ENCODE measurements at places on chromosomes 7 and 10. TPM values are rescaled to one million over a fixed set of nuclear protein-coding genes. Genes with fewer than 3 reads are reported as not detected.

HTR5A gene
- total RNA-seq, result not detected

ZNF365 gene
- 4.2 TPM for total RNA-seq

NAT16 gene
- total RNA-seq, result not detected

RBM20 gene
- total RNA-seq, result 2.3 TPM

PLOD3 gene
- total RNA-seq, result 130 TPM

LRRC4 gene
- not detected for total RNA-seq

DNA sequence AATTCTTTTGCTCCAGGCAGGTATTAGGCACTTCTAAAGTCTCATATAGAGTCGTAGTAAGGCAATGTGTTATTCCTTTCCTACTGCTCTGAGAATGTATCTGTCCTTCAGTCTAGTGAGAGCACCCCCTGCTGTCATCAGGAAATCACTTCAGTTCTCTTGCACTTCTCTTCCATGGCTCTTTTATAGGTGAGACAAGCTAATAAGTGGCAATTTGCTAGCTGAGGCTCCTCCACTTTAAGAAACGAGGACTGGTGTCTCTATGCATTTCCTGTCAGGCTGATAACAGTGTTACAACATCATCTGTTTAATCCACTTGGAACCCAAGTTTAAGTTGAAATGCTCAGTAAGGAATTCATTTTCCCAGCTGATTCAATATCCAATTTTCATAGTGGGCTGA lies 350.6 kb downstream of the TFEC start:
- peak; percentile 25 for DNase-seq

DNA sequence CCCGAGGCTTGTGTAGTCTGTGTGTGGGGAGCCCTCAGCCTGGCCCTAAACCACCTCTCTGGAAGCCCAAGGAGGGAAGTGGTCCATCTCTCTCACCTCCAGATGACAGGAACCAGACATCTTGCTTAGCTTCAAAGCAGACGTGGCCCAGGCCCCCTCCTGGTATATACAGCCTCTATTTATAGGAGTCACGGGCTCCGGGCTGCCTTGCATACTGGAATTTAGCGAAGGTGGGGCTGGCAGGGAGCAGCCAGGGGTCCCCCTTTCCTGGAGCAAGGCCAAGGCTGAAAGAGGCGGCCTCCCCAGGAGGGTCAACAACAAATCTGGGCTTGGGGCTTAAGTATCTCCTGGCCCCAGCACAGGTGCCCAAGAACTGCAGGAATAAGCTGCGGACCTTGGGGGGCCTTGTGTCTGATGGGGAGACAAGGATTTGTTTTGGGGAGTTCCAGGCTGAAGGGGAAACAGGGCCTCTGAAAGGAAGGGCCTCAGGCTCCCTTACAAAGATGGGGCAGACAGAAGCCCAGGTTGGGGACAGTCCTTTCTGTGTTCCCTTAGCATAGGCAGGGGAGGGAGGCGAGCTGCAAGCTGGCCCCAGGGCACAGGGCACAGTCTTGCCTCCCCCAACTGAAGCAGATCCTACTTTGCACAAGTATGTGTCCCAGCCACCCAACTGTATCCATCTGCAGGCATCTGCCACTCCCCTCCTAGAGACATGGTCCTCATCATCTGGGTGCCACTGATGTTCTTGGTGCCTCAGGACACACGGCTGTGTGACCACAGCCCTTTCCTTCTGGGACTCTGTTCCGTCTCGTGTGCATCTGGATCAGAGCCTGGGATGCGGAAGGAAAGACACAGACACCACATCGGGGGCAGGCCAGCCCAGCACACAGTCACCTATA lies 11.9 kb downstream of the ZCCHC24 start:
- DNase-seq, result no peak

- DNase-seq, result no peak
Measured at GRCh38 chr7:156792611-156793010, 100.4 kb downstream of the LMBR1 start.

DNA sequence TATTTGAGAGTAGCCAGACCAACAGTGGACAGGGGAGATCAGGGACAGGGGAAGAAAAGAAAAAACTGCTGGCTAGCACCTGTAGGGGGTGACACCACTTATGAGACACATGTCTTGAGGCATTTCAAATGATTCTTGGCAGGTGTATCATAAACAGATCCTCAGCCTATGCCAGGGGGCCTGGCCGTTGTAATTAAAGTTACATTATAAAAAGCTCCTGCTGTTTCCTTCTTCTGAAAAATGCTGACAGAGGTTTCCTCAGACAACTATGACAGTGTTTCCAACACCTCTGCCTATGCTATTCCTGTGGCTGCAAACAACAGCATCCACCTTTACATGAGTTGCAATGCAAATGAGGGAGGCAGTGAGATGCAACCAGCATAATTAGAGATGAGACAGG lies 281.0 kb upstream of the PTER start:
- no peak for DNase-seq

- no peak for DNase-seq
Measured at GRCh38 chr10:98106531-98106930, 27.9 kb upstream of the R3HCC1L start.

- DNase-seq, result no peak
Measured at GRCh38 chr10:20999699-21000098, 102.6 kb upstream of the NEBL start.

GRCh38 chr7:42233171-42233570 lies 3.8 kb downstream of the GLI3 start:
- DNase-seq, result no peak

- DNase-seq, result no peak
Measured at GRCh38 chr7:2689951-2690705, 2.1 kb downstream of the AMZ1 start.

DNA sequence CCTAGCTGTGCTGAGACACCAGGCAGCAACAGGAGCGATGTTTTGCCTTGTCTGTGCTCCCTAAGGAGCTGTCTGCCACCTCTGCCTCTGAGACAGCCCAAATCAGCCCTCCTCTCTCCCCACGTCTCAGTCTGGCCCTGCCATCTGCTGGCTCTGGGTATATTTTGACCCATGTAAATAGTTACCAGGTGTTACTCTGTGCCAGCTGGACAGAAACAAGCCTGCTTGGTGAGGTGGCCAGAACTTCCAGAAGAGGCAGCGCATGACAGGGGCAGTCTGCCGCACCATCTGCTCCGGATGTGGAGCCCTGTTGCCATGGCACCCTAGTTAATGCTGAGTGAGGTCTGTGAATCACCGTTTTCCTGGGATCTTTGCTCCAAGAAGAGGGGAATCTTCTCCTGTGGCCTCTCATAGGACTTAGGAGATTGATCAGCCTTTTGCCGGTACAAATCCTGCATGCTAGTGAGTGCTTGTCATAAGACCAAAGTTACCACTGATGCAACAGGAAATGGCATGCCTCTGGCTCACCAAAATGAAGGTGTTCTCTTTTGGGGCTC lies 31.8 kb downstream of the GSTO2 start:
- DNase-seq, result peak; percentile 92

DNA sequence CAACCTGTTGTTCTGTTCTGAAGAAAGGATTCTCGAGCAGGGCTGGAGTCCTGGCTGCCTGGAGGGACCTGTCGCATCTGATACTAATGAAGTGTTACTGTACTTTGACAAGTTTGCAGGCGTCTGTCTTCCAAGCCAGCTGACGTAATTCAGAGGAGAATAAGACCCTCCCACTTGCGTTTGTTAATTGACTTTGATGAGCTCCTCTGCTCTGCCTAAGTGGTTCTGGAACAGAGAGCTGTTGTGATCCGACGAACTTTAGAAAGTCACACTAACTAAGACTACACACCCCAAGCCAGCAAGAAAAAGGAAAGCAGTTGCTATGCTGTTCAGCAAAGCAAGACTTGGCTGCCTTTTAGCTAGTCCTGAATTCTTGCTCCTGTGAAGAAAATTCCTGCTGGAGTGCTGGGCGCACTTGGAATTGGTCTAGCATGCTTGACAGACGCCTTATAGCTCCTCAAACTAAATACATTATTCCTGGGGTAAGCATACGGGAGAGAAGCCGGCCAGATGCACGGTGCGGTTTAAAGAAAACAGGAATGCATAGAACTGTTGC lies 200.3 kb downstream of the CACNB2 start:
- DNase-seq, result no peak

DNA sequence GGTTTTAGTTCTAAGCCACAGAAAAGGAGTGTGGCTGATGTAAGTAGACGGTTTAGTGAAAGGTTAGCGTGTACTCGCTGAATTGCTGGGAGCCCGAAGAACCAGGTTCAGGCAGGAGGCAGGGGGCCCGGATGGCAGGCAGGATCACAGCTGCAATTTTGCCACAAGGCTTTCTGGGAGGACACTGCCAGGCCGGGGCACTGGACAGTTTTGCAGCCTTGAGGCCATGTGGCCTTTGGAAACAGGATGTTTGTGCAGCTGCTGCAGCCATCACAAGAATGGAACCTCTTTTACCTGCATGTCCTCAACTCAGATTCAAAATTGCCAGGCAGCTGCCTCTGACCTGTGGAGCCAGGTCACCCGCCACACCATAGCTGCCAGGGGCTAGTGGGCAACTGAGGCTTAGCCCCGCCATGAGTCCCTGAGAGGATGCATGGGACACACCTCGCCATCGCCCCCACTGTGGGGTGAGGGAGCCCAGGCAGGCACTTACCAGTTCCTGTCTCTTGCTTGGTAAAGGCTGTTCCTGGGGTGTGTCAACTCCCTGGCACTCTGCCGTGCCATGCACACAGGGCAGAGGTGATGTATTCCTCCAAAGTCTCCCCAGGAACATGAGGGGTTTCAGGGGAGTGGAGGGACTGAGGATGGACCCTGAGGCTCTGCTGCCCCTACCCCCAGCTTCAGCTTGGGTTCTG lies 188.6 kb downstream of the RPS24 start:
- DNase-seq, result no peak

GRCh38 chr10:32788359-32788758 lies 169.7 kb downstream of the ITGB1 start:
- no peak for DNase-seq

DNA sequence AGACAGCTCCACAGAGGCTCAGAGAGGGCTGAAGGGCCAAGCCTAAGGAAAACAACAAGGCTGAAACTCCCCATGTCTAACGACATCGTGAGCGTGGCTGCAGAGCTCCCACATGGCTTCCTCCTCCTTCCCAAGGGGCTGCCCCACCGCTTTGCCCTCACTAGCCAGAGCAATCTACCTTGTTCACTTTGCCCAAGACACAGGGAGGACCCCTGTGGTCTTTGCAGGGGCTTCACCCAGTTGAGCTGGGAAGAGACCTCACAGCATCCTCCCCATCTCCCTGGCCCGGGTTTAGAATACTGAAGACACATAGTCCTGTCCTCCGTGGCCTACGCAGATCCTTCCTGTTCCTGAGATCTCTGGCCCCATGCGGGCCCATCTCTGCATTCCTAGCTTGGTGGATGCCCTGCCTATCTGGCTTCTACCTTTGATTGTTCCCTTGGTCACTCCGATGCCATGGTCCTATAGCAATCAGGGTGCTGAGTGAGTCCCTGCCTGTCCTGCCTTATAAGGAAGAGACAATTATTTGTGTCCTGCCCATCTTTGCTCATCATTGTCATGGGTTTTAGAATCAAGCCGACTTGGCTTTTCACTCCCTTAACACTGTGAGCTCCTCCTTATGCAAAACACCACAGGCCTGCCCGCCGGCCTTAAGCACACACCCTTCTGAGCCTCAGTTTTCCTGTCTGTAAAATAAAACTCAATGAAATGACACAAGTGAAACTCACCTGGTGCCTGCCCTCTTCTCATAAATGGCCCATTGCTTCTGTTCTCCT lies 73.2 kb downstream of the PARP12 start:
- DNase-seq, result no peak

- no peak for DNase-seq
Measured at GRCh38 chr7:65268782-65269149, 104.9 kb upstream of the ZNF92 start.

DNA sequence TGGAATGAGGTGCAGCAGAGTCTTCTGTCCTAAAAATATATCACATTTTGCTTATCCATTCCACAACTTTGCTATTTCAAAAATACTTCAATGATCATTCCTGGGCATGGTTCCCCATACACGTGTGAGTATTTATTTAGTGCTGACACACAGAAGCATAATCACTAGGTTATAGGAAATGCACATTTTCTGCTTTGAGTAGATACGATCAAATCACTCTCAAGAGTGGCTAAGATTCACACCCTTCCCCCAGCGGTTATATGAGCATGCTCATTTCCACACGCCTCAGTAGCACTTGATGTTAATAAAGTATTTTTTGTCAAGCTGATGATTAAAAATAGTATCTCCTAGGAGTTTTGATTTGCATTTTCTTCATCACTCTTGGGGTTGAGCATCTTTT lies 93.5 kb upstream of the LRRC4 start:
- DNase-seq, result no peak

DNA sequence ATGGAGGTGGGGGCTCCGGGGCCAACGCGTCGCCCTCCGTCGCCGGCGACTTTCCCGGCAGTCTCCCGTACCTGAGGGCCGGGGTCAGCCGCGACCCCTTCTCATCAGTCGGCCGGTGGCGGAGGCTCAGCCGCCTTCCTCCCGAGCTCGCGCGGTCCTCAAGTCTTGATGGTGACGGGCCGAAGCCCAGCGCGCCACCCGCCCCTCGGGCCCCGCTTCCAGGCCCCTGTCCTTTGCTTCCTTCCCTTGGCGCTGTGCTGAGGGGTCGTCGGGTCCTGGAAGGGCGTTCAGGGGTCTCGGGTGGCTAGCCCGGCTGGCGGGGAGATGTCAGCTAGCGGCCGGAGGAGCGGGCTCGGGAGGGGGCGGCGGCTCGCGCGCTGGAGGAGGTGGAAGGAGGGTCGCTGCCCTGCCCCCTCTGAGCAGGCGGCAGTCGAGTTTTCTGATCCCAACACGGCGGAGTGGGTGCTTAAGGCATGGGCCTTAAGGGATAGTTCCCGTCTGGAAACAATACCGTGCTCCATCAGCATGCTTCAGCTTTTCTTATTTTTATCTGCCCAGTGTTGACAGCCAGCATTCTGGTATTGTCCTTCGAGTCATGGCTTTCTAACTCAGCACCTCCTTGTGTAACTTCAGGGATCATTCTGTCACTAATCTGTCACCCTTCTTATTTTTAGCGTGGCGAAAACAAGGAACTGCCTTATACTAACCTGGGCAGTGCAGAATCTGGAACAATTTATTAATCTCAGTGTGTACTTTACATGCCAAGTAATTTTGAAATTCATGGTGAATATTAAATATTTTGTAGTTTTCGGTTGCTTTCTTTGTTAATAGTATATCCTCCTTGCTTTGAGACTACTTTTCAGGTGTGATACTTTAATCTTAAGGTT lies 748 bp downstream of the PHTF2 start:
- DNase-seq, result peak; percentile 12

DNA sequence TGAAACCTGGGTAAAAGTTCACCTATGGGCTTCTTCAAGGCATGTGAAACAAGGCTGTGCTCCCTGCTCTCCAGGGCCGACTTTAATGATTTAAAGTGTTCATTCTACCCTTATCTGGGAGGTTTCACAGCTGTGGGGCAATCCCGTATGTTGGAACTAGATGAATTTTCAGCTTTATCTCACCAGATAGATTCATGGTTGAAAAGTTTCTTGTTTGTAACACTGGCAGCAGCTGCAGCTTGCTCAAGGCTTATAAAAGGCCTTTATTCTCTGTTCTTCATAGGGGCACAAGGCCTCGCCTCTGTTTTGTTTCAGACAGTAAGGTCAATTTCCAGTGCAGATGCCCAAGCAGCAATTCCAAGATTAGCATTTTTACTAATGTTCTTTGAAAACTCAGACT lies 70.4 kb upstream of the DNAJB12 start:
- DNase-seq, result no peak

GRCh38 chr10:133529576-133529946 lies 2.4 kb downstream of the CYP2E1 start:
- no peak for DNase-seq

Data from NCI-H460 (cell line).